Stimulated activated naive CD4-positive, alpha-beta T cell (primary cell): ENCODE measurements at places on chromosomes 16 and 17.
A peak's percentile ranks its signal among the peaks of the same experiment; 100 is the strongest.

DNA sequence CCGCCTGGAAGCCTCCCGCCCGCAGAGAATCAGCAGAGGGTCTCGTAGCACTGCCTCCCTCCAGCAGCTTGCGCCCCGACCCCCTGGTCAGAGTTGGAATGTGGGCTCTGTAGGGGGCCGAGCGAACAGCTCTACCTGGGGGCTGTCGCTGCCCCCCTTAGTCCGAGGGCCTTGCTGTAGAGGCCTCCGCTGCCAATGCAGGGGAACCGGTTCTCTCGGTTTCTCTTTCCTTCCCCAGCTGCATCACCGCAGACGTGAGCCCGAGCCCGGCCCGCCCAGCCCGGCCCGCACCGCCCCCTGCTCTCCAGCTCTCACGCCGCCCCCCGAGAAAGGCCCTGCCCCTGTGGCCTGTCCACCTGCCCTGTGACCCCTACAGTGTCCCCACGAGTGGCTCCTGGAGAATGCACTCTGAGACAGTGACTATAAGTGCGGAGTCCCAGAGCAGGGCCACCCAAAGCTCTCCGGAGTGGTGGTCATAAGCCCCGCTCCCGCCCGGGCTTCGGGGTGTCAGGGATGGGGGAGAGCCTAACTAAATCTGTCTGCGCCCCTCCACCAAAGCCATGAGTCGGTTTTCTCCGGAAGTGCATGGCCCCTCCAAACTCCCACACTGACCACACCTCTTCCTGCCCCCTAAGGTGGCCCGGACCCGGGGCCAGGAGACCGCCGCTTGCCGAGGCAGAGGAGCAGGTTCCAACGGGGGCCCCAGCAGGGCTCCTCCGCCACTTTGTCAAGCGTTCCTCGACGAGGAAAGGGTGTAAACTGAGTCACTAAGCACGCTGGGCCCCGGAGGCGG lies 1.7 kb downstream of the ARHGAP27 start:
- DNase-seq, result no peak

GRCh38 chr17:40354221-40355122 lies 10.1 kb downstream of the GJD3 start:
- DNase-seq, result no peak

DNA sequence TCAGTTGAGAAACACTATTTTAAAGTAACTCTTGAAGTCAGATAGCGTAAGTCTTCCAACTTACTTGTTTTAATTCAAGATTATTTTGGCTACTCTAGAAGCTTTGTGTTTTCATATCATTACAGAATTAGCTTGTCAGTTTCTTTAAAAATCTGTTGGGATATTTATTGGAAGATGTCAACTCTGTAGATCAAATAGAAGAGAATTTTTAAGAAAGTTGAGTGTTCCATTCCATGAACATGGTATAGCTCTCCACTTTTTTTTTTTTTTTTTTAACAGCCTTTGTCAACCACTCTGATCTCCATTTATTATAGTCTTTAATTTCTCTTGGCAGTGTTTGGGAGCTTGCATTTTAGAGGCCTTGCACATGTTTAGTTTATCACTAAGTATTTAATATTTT lies 28.7 kb downstream of the NLK start:
- DNase-seq, result no peak

- DNase-seq, result no peak
Measured at GRCh38 chr16:54284931-54285413, 1.6 kb downstream of the IRX3 start.

DNA sequence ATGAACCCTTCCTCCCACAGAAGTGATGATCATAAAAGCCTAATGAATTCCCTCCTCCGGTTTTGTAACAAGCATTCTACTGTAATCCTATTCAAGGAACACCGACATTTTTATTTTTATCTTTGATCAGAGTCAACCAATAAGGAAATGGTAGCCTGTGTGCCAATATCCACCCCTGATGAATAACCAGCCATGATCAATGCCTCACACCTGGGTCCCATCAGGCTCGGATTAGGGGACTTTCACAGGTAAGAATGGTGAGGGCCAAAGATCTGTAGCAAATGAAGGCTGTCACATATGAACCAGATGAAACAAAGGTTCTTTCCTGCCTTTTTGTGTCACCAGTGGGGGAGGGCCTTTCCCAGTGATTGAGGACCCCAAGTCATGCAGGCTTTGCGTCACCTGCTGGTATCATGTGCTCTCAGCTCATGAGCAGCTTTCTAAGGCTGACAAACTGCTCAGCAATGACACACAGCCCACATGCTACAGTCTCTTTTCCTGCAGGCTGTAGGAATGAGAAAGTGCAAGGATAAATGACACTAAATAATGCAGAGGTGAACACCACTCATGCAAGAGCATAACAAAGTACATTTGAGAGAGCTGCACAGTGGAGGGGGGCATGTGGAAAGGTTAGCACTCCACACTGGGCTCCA lies 34.9 kb downstream of the TOM1L2 start:
- DNase-seq, result no peak

- no peak for DNase-seq
Measured at GRCh38 chr16:30728899-30729672, 19.1 kb upstream of the PHKG2 start.

GRCh38 chr16:63568164-63568563 lies 1531.9 kb upstream of the CDH8 start:
- no peak for DNase-seq

- DNase-seq, result no peak
Measured at GRCh38 chr16:31496670-31497069, 11.5 kb downstream of the RUSF1 start.

DNA sequence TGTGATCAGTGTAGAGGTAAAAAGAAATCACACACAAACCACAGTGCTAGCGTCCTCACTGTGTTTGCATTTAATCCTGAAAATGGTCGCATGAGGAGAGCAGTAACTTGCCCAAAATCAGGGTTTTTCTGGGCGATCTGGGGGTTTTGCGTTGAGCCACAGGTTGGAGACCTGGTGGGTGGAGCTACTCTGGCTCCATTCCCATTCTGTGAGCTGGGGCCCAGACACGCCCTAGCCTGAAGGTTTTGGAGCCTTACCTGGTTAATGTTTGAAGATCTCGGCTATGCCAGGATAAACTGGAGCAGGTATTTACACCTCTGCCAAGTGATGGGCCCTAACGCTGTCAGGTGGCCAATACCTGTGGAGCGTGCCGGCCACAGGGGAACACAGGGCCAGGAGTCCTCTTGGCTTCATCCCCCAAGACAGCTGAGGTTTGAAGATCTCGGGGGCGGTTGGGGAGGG lies 48.4 kb downstream of the MPRIP start:
- DNase-seq, result no peak

DNA sequence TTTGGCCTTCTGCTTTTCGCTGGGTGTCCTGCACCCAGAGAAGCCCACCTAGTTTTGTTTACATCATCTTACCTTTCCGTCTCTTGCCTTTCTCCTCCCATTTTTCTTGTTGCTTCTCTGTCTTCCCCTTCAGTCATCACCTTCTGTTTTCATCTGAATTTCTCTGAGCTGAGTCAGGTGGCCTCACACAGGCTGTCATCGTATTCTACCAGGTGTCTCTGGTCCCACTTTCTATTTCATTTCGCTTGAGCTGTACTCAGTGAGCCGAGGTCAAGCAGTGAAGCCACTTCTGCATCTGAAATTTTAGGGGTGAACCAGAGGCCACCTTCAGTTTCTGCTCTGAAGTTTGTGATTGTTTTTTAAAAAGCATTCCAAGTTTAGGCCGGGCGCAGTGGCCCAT lies 9.7 kb downstream of the CRAMP1 start:
- no peak for DNase-seq

DNA sequence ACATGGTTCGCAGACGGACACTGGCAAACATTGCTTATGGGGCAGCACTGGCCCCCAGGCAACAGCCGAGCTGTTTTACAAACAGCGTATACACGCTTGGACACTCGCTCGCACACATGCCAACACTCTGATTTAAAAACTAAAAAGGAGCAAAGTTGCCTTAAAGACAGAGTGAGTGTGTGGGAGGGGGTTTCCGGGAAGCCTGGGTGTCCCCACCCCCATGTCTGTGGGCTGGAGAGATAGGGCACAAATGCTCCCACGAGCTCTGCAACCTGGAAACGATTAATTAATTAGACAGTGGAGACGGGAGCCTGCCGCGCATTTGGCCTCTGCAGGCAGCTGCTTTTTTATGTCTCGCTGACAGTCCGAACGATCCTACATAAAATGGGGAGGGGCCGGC lies 107.9 kb upstream of the ZNF469 start:
- no peak for DNase-seq

DNA sequence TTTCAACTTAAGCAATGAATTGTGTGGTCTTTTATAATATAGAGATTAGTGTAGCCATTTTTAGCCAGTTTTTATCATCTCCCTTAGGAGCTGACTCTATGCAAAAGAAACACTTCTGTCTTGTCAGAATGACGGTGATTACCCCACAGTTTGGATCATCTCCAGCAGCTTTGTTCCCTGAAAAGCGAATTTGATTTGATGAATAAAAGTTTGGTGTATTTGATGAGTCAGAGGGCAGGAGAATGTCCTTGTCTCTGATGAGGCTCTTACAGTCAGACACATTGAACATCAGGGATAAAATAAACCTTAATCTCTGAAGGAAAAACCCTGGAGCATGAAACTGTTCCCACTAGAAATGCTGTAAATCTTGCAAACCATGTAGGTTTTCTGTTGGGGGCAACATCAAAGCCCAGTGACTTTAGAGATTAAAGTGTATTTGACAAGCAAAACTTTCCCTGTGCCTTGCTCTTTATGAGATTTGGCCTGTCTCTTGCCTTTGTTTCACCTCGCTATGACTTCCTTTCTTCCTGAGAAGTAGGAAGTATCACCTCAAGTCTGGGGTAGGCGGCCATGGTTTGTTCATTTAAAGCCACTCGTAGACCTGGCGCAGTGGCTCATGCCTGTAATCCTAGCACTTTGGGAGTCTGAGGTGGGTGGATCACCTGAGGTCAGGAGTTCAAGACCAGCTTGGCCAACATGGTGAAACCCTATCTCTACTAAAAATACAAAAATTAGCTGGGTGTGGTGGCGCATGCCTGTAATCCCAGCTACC lies 209.3 kb downstream of the FTO start:
- no peak for DNase-seq

- DNase-seq, result no peak
Measured at GRCh38 chr17:46035112-46035818, 36.2 kb downstream of the STH start.

- no peak for DNase-seq
Measured at GRCh38 chr17:40089077-40089895, 11.1 kb downstream of the NR1D1 start.

- no peak for DNase-seq
Measured at GRCh38 chr16:64627288-64627687, 494.6 kb downstream of the CDH11 start.

GRCh38 chr17:21425321-21425720 lies 49.2 kb downstream of the KCNJ12 start:
- no peak for DNase-seq

- DNase-seq, result no peak
Measured at GRCh38 chr16:67987460-67988160, 7.3 kb upstream of the DPEP3 start.

GRCh38 chr17:42585353-42585752 lies 7.8 kb upstream of the PSMC3IP start:
- DNase-seq, result no peak

DNA sequence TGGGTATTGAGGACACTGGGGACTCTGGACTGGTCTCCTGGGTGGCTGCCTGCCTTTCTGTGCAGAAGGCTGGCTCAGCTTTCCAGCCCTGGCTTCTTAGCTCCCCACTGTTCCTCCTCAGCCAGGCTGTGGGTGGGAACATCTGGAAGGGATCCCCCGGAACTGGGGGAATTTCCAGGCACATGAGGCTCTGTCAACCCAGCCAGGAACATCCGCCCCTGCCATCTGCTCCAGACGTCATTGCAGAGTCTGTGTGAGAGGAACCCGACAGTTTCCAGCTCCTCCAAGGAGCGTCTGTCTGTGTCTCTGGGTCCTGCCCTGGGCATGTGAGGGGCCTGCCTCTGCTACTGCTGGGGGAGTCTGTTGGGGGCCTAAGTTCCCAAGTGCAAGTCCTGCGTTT lies 36.2 kb upstream of the CRHR1 start:
- no peak for DNase-seq

DNA sequence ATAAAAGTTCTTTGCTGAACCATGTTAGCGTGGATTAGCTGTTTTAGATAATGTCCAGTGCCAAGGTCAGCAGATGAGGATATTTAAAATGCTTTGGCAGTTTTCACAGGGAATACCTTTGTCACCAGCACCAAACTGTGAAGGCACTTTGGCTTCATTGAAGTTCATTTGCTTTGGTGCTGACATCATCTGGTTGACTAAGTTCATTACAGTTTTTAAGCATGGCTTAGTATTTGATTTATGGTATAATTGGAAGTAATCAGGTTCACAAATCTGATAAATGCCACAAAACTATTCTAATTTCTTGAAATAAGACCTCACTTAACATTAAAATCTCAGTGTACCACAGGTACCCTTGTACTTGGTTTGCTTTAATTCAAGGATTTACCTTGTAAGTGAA lies 4.3 kb downstream of the GID4 start:
- no peak for DNase-seq

- peak; percentile 52 for DNase-seq
Measured at GRCh38 chr17:27602721-27603420, 28.1 kb upstream of the LGALS9 start.

DNA sequence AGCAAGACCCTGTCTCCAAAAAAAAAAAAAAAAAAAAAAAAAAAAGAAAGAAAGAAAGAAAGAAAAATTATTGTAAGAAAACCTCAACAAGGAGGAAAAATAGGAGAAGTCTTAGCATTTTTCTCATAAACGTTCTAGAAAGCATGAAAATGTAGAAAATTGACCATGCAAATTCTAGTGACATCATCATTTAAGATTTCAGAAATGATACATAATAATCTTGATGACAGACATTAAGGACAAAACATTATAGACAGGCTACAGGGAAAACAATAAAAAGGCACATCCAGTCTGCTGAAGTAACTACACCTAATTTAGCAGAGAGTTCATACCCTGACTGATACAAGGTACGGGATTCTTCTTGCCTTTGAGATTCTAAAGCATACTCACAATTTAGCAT lies 21.9 kb downstream of the MED13 start:
- no peak for DNase-seq

- DNase-seq, result no peak
Measured at GRCh38 chr16:23145608-23146007, 3.6 kb downstream of the USP31 start.

GRCh38 chr17:77877646-77878355 lies 80.7 kb upstream of the TNRC6C start:
- DNase-seq, result no peak

GRCh38 chr17:12987120-12987519 lies 30.7 kb downstream of the ELAC2 start:
- DNase-seq, result no peak

DNA sequence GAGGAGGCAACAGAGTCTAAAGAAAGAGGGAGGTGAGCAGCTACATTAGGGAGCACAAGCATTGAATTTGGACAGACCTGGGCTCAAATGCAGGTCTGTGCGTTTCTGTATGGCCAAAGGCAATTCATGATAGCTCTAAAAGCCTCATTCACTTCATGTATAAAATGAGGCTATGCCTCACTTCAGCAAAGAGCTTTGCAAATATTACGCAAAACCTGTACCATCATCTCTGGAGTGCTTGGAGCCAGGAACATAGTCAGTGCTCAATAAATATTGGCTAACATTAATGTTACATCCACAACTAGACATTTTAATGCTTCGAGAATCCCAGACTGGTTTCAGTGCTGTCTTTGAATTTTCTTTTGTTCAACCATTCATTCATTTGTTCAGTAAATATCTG lies 254.7 kb upstream of the CDH11 start:
- no peak for DNase-seq
